ENCODE measurements at places on chromosomes 5 and 9.

DNA sequence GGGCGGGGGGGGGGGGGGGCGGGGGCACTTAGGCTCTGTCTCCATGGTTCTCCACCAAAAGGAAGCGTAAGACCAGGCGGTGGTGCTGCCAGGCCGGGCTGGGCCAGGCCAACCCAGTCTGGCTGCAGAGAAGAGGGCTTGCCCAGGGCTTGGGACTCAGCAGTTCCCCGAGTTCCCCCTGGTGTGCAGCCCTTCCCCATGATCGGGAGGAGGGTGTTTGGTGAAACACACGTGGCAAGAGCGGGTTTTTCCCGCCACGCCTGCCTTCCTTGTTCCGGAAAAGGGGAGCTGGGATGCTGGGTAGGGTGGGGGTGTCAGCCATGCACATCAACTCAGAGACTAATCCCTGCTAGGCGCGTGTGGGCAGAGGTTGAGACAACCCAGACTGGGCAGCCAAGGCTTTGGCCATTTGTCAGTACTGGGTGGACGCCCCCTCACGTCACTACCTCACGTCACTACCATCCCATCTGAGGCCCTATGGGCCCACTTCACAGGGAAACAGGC lies 32.9 kb downstream of the PRRX2 start:
- DNase-seq, result no peak

DNA sequence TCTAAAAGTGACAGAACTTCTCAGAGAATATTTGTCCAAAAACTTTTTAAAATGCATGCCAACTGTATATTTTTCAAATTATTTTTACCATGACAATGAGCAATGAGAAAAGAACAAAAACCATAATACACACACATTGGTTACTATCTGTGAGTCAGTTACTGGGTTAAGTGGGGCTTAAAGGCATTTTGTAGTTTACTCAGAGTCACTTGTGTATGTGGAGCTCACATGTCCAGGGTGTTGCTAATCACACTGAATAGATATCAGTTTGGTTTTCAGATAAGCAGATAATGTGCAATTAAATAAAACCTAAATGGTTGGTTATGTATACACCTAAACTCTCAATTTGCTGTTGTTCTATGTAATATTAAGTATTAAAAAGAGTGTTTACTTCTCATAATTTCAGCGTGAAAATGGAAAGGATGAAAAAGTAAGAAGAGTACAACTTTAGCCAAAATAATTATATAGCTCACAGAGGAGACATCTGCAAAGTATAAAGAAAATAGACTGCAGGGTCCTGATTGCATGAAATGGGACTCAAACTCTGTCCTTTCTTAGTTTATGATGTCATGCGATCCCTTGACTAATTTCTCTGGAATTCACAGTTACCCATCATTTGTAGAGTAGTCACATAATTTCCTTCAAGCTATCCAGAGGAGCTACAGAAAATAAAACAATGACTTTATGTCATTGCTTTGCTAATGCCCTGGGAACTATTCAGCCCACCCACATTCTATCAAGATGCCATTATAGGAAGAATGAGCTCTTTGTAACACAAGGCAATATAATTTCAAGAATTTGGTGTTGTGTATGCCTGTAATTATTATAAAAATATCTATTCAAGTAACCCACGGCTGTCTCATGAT lies 388.0 kb upstream of the ZNF608 start:
- no peak for DNase-seq

- no peak for DNase-seq
Measured at GRCh38 chr5:80411589-80412219, 3.8 kb downstream of the ZFYVE16 start.

GRCh38 chr5:141898448-141899049 lies 20.3 kb upstream of the PCDH1 start:
- DNase-seq, result no peak

- DNase-seq, result no peak
Measured at GRCh38 chr9:132572921-132573320, 9.5 kb upstream of the BARHL1 start.

DNA sequence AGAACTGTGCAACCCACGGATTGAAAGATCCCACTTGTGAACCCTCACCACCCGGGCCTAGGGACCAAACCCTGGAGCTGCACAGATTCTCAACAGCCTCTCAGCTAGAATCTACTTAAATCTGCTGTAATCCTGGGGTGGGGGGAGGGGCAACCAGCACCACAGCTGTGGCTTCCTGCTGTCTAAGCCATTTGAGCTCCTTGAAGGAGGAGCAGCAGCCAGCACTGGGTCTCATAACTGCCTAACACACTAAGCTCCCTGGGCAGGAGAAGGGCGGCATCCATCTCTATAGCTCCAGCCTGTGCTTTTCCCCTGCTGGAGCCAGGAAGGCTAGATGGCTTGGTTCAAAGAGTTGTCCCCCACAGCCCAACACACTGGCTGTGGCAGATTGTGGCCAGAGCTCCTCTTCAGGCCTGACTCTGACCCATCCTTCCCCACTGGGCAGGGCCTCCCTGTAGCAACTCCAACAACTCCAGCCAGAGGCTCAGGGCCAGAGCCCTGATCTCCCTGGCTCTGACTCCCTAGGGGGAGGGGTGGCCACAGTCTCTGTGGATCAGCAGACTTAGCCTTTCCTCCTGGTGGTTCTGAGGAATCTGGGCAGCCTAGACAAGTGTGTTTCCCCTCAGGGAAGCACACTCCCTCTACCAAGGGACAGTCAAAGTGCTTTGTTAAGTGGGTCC lies 72.0 kb upstream of the C9orf72 start:
- no peak for DNase-seq

DNA sequence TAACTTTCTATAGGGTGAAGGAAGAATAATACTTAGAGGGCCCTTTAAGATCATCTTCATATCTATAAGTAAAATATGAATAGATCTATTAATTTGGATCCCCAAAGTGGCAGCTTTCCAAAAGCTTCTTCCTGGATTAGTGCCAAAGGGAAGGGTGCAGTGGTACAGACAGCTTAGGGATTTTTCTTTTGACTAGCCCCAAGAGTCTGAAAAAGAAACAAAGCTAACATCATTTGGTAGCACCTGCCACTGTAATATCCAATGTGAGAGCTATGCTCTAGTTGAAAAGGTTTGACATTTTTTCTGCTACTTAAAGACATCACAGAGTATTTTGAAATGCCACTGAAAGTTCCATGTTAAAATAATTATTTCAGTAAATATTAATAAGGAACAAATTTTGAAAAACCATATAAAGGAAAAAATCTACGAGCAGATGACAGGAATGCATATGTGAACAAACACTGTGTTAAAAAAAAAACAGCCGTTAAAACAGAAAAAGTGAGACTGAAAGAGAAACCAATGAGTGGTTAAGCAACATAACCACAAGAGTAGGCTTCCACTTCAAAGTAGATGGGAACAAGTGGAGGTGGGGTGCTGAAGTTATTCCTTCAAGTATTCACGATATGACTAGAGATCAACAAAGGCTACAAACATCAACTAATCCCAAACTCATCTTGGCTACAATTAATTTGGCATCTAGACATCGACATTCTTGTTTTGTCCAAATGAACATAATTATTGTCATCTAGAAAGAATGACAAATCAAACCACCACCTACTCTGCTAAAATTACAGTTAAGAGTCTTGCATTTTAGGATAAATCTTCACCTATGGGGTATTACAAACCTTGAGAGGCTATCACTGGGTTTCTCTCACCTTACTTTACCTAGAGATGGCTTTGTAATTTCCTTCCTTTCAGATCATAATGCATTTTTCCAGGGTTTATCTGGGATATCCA lies 137.5 kb downstream of the CPLANE1 start:
- no peak for DNase-seq

- no peak for DNase-seq
Measured at GRCh38 chr5:78500871-78501270, 140.5 kb downstream of the SCAMP1 start.

DNA sequence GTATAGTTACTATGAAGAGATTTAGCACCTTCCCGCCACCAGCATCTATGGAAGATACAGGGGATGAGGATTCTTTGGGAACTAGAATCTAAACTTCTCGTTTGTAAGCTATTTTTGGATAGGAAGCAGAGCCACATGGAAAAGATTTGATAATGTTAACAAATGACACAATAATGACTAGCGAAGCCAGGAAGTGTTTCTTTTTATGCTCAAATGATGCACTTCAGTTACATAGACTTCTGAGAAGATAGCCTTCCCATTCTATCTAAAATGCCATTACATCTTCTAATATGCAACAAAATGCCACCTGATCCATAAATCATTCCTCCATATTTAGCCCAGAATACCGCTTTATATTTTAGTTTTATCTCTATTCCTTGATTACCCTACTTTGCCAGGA lies 17.0 kb upstream of the TNC start:
- DNase-seq, result no peak

DNA sequence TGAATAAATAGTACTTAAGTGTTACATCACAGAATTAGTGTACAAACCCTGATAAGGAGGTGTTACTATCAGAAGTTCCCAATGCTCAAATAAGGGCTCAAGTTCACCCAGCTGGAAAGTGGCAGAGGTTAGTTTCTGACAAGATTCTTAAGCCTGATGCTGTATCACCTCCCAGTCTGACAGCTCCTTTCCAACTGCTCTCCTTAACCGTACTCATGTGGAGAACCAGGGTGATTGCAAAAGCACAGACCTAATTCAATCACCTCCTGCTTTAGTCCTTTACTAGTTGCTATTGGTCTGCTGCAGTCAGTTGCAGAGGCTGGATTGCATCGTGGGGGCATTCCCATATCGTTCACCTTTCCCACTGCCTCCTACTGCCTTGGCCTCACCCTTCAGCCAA lies 100.4 kb upstream of the ZNF618 start:
- no peak for DNase-seq

- DNase-seq, result no peak
Measured at GRCh38 chr9:29160763-29161353, 1587.6 kb upstream of the C9orf72 start.

DNA sequence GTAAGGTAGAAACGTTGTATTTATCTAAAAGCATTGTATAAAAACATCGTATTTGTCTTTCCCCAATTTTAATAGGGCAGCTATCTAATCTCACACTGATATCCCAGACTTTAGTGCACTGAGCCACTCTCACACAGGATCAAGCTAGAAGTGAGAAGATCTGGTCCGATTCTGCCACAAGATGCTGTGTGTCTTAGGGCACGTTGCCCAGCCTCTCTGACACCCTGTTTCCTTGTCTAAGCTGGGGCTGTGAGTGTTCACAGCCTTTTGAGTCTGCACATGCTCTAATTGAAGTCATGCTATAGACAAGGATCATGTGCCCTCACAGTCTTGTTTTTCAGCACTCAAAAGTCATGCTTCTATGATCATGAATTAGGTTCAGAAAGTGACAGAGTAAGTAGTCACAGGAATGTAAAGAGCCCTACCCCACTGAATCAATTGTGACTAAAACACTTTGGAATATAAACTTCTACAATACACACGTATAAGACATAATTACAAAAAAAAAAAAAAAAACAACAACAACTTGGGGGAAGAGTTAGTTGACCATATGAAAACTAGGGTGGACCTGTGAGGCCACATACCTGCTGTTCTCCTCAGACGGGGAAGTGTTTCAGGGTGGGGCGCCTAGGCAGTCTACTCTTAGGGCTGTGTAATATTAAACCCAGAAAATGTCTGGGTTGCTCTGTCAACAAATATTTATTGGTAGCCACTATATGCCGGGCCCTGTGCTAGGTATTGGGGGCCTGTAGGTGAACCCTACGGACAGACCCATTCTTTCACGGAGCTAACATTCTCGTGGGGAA lies 893 bp upstream of the ABLIM3 start:
- no peak for DNase-seq

DNA sequence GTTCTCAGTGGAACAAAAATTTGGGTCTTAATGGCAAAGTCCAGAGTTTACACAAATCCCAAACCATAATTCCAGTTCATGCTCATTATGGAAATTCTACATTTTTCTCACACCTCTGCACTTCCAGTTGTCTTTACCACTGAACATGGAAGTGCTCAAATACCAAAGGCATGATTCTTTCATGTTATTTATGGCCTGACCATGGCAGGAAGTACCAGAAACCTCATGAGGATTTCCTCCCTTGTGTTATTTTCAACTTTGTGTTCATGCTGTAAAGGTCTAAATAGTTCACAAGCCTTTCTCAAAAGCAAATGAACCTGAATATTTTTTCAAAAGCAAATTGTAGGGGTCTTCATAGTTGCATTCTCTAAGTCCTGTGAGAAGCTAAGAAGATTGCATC lies 82.0 kb upstream of the ITGA1 start:
- no peak for DNase-seq

All from CD4-positive, alpha-beta T cell treated with Interleukin-15 for 1 hour (primary cell).